ENCODE measurements at places on chromosomes 13 and 19.

- no peak for DNase-seq
- no peaks in the 10 kb centered on the region for H3K36me3 ChIP-seq
- H3K4me3 ChIP-seq = no peak overlapping the region
- no peaks in the 10 kb centered on the region for H3K4me1 ChIP-seq
- no peak overlapping the region for H3K27ac ChIP-seq
Measured at GRCh38 chr13:73664851-73665250, 469.4 kb downstream of the KLF12 start.

GRCh38 chr19:38658462-38659306 is 11.2 kb downstream of the ACTN4 start:
- H3K4me3 ChIP-seq = no peak overlapping the region
- peaks cover 88% of the 10 kb centered on the region for H3K36me3 ChIP-seq
- no peaks in the 10 kb centered on the region for H3K27me3 ChIP-seq
- DNase-seq = no peak
- H3K4me1 ChIP-seq = peaks cover 95% of the 10 kb centered on the region

GRCh38 chr19:5225486-5226345 is 114.9 kb downstream of the PTPRS start:
- no peaks in the 10 kb centered on the region for H3K4me1 ChIP-seq
- H3K4me3 ChIP-seq = no peak overlapping the region

- H3K27ac ChIP-seq = no peak overlapping the region
- H3K4me3 ChIP-seq = no peak overlapping the region
- H3K36me3 ChIP-seq = no peaks in the 10 kb centered on the region
- H3K27me3 ChIP-seq = no peaks in the 10 kb centered on the region
- DNase-seq = no peak
Measured at GRCh38 chr13:39760521-39760920, 105.1 kb downstream of the COG6 start.

DNA sequence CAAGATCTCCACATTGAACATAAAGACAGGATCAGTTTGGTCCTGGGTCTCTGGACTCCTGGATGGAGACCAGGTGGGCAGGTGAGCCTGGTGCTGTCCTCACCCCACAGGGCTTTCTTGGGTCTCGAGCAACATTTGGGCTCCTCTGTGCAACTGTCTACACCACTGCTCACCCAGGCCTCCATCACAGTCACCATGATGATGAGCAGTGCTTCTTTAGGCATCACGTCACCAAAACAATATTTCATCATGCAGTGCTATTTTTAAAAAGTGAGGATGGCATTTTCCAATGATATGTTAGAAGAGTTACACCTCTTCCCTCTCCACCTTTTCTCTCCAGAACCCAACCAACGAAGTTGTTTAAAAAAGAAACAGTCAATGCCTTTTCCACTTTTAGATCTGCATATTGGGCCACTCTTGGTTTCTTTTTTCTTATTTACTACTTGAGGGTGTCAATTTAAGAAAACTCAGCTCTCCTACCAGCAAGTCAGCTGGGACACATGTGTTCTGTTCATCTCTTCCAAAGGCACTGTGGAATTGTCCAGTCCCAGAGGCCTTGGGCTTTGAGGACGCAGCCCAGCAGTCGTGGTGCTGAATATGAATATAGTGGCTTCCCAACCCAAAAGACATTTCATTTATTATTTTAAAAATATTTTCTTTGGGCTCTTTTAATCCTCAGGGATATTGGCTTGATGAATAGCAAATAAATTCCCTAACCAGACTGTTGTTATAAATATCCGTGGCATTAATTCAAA is 405.7 kb downstream of the KCNRG start:
- H3K27ac ChIP-seq = no peak overlapping the region
- no peak overlapping the region for H3K4me3 ChIP-seq
- no peak for DNase-seq
- no peaks in the 10 kb centered on the region for H3K27me3 ChIP-seq
- H3K36me3 ChIP-seq = no peaks in the 10 kb centered on the region
- H3K4me1 ChIP-seq = peaks cover 16% of the 10 kb centered on the region

- no peaks in the 10 kb centered on the region for H3K36me3 ChIP-seq
- DNase-seq = no peak
- no peak overlapping the region for H3K4me3 ChIP-seq
- H3K27me3 ChIP-seq = no peaks in the 10 kb centered on the region
- no peak overlapping the region for H3K27ac ChIP-seq
Measured at GRCh38 chr13:86653009-86653408, 853.8 kb upstream of the SLITRK6 start.

GRCh38 chr13:79673993-79674377 is 193.0 kb downstream of the NDFIP2 start:
- H3K4me1 ChIP-seq = no peaks in the 10 kb centered on the region
- no peaks in the 10 kb centered on the region for H3K27me3 ChIP-seq
- H3K36me3 ChIP-seq = no peaks in the 10 kb centered on the region
- no peak overlapping the region for H3K27ac ChIP-seq
- no peak for DNase-seq
- H3K4me3 ChIP-seq = no peak overlapping the region

DNA sequence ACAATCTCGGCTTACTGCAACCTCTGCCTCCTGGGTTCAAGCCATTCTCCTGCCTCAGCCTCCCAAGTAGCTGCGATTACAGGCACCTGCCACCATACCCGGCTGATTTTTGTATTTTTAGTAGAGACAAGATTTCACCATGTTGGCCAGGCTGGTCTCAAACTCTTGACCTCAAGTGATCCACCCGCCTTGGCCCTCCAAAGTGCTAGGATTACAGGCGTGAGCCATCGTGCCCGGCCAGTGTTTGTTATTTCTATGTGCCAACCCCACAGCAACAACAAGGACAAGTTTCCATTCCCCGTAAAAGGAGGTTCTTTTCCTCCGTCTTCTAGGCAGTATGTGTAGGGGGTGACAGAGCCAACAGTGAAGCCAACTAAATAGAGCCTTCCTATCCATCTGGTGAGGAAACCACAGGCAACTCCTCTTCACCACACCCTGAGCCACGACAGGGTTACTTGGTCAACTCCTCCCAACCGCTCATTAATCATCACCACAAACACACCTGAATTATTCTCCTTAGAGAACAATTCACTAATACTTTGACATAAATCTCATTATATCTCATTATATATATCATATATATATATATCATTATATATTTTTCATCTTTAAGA is 25.5 kb downstream of the FOXO1 start:
- H3K4me3 ChIP-seq = no peak overlapping the region
- H3K36me3 ChIP-seq = no peaks in the 10 kb centered on the region
- DNase-seq = no peak
- H3K4me1 ChIP-seq = peaks cover 13% of the 10 kb centered on the region
- no peaks in the 10 kb centered on the region for H3K27me3 ChIP-seq

DNA sequence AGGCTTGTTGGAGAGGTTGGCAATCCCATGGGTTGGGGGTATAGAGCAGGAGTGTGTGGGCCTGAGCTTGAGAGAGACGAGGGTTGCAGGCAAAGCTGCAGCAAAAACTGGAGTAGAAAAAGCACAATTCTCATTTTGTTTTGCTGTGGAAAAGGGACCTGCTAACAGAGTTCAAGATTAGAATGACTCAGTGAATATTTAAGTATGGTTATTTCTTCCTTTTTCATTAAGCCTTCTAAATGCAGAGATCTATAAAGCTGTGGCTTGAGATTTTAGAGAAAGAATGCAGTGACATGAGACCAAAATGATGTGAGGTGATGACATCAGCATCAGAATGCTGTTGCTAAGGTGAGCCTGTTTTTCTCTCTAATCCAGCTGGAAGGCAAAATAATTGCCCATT is 10.8 kb upstream of the MBNL2 start:
- H3K27me3 ChIP-seq = no peaks in the 10 kb centered on the region
- no peak overlapping the region for H3K27ac ChIP-seq
- DNase-seq = no peak
- no peak overlapping the region for H3K4me3 ChIP-seq

- H3K4me3 ChIP-seq = no peak overlapping the region
- peaks cover 11% of the 10 kb centered on the region for H3K36me3 ChIP-seq
- no peak overlapping the region for H3K27ac ChIP-seq
Measured at GRCh38 chr19:7559102-7559501, 23.6 kb downstream of the PNPLA6 start.

GRCh38 chr19:33862981-33863380 is 66.3 kb downstream of the KCTD15 start:
- no peak for DNase-seq
- H3K27ac ChIP-seq = no peak overlapping the region
- no peaks in the 10 kb centered on the region for H3K4me1 ChIP-seq

DNA sequence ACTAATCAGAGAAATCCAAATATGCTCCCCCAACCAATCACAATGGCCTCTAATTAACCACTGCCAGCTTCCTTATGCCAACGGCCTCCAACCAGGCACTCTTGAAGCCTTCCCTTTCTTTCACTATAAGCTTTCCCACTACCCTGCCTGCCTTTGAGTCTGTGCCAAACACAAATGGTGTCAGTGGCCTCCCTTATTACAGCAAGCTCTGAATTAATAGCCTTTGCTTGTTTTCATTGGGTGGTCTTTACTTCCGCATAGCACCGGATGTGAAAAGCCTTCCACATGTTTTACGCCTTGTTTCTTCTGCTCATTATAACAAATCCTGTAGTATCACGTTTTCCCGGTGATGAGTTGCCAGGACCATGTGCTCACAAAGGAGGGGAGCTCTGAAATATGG is 1.4 kb upstream of the EDDM13 start:
- DNase-seq = no peak
- no peaks in the 10 kb centered on the region for H3K36me3 ChIP-seq
- H3K27ac ChIP-seq = no peak overlapping the region
- no peaks in the 10 kb centered on the region for H3K27me3 ChIP-seq
- H3K4me3 ChIP-seq = no peak overlapping the region

GRCh38 chr13:77767413-77767812 is 69.9 kb downstream of the SLAIN1 start:
- DNase-seq = no peak
- H3K4me1 ChIP-seq = no peaks in the 10 kb centered on the region
- H3K27ac ChIP-seq = no peak overlapping the region
- H3K27me3 ChIP-seq = peaks cover under 1% of the 10 kb centered on the region
- no peak overlapping the region for H3K4me3 ChIP-seq

All from RWPE2 (cell line).